Pancreas (tissue), 10 donors: ENCODE measurements at places on chromosomes 1 and 21. TPM values are rescaled to one million over a fixed set of nuclear protein-coding genes. Genes with fewer than 3 reads are reported as not detected.

Gene EVA1B
- total RNA-seq: 3.8 TPM

DNA sequence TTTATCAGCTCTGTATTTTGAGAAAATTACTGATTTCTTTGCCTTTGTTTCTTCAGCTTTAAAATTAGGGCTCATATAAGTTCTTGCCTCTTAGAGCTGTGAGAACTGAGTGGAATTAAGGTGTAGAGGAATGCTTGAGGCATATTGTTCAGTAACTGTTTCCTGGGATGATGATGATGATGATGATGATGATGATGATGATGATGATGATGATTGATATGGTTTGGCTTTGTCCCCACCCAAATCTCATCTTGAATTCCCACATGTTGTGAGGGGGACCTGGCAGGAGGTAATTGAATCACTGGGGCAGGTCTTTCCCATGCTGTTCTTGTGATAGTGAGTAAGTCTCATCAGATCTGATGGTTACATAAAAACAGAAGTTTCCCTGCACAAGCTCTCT, 118.7 kb downstream of the CHRM3 start:
- H3K27me3 ChIP-seq: no peaks in the 10 kb centered on the region
- no peak for DNase-seq
- no peak overlapping the region for H3K27ac ChIP-seq
- H3K4me3 ChIP-seq: no peak overlapping the region
- no peaks in the 10 kb centered on the region for H3K4me1 ChIP-seq
- no peaks in the 10 kb centered on the region for H3K36me3 ChIP-seq

- no peaks in the 10 kb centered on the region for H3K27me3 ChIP-seq
- H3K4me1 ChIP-seq: no peaks in the 10 kb centered on the region
- no peak overlapping the region for H3K4me3 ChIP-seq
- no peaks in the 10 kb centered on the region for H3K36me3 ChIP-seq
- DNase-seq: no peak
These were observed 24.0 kb upstream of the LRRC3 start for GRCh38 chr21:44431300-44431699.

DNA sequence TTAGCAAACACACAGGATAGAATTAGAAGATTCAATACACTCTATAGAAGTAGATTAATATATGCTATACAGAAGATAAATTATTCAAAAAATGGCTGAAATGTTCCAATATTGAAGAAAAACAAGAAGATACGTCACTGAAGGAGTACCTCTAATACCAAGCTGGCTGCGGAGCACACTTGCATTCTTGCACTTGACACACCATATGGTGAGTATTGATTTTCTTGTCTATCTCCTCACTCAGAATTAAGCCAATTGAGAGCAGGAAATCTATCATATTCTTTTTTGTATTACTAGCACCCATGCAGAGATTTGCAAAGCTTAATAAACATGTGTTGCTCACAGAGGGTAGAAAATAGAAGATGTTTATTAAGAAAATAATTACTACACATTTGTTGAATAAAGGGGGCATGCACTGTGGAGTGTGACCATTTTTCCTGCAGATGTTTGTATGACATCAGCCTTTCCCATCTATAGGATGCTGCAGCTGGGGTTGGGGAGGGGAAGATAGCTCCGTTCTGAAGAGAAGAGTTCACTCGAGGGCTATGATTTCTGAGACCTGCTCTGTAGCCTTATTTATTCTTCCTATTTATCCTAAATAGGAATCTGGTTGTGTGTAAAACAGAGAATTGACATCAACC, 318.1 kb downstream of the HHIPL2 start:
- no peak for DNase-seq
- no peaks in the 10 kb centered on the region for H3K27me3 ChIP-seq

DNA sequence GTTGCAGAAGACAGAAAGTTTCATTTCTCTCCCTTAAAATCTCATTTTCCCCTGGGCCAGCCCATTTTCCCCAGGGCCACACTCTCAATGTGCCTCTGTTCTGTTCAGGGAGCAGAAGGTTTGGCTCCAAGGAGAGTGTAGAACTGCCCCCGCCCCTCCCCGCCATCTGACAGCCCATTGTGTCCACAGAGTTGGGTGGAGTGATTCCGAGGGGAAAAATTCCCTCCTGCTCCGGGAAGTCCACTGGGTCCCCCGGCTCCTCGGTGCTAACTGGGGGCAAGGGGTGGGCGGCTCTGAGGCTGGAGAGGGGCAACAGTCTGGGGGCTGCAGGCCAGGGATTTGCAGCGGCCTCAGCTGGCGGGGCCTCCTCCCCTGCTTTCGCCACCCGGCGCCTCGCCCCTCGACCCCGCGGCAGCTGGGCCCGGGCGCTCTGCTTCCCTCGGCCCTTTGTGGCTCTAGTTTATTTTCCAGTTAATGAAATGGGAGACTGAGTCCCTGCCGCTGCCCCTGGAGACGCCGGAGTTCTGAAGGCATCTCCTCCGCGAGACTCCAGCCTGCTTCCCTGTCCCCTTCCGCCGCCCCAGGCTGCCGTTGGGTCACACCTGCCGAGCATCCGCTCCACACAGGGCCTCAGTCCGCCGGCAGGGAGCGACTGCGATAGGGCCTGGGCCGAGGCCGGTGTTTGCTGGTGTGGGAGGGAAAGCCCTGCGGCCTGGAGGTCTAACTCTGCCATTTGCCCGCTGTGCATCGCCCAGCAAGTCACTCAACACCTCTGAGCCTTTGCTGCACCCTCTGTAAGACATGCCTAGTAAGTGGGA, 14.7 kb upstream of the KIRREL1 start:
- H3K4me1 ChIP-seq: no peaks in the 10 kb centered on the region
- H3K27me3 ChIP-seq: no peaks in the 10 kb centered on the region
- no peak for DNase-seq
- H3K36me3 ChIP-seq: no peaks in the 10 kb centered on the region
